ENCODE measurements at places on chromosomes 1 and 21.

- DNase-seq: no peak
These were observed 25.8 kb upstream of the RRP15 start for GRCh38 chr1:218259339-218259738.

DNA sequence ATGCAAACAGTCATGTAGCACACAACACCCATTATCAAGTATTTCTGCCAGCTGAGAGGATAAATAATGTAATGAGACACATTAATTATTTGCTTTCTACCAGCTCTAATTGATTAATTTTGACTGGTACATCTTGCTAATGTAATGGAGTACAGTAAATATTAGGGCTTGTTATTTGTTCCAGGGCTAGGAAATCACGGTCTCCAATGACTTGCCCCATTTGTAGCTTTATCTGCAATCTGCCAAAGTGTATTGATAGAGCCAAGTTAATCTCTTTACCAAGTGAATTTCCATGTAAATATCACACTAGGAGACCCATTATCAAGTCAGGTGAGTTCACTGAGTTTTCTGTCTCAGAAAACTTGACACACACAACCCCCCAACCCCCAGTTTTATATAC, 55.1 kb downstream of the RGS13 start:
- DNase-seq: no peak

GRCh38 chr1:41356752-41357151, 4.5 kb upstream of the FOXO6 start:
- no peak for DNase-seq

- no peak for DNase-seq
These were observed 68.3 kb upstream of the KIF26B start for GRCh38 chr1:245086389-245086969.

GRCh38 chr21:16540966-16541727, 811.4 kb downstream of the USP25 start:
- DNase-seq: no peak

DNA sequence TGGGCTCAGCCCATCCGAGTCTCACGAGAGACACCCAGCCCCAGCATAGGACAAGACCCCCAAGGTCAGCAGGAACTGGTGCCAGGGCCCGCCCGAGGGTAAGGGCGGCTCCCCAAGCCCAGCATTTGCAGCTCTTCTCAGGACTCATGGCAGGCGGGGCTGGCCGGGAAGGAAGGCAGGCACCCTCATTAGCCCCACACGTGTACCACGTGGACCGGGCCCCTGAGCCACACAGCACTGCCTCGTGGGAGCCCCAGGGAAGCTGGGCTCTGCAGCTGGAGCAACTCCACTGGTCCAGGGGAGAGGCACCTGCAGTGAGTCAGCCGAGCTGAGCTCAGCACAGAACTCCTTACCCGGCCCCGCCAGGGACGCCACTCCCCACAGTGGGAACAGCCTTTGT, 97.7 kb upstream of the IFFO2 start:
- DNase-seq: no peak

GRCh38 chr21:45562965-45563364, 20.7 kb upstream of the SLC19A1 start:
- DNase-seq: no peak

All from stimulated activated CD4-positive, alpha-beta T cell treated with anti-CD3 and anti-CD28 coated beads, Interleukin-1b, Interleukin-23, amount 100 ng/mL, for 48 hours (primary cell).